ENCODE measurements at places on chromosomes 2 and 18. TPM values are rescaled to one million over a fixed set of nuclear protein-coding genes. Genes with fewer than 3 reads are reported as not detected.
A peak's percentile ranks its signal among the peaks of the same experiment; 100 is the strongest.

SERPINB4 gene
- total RNA-seq: not detected

GRCh38 chr2:2568411-2568810 is 237.3 kb upstream of the MYT1L start:
- H3K27ac ChIP-seq: no peak overlapping the region
- H3K27me3 ChIP-seq: no peaks in the 10 kb centered on the region
- no peaks in the 10 kb centered on the region for H3K4me1 ChIP-seq

DNA sequence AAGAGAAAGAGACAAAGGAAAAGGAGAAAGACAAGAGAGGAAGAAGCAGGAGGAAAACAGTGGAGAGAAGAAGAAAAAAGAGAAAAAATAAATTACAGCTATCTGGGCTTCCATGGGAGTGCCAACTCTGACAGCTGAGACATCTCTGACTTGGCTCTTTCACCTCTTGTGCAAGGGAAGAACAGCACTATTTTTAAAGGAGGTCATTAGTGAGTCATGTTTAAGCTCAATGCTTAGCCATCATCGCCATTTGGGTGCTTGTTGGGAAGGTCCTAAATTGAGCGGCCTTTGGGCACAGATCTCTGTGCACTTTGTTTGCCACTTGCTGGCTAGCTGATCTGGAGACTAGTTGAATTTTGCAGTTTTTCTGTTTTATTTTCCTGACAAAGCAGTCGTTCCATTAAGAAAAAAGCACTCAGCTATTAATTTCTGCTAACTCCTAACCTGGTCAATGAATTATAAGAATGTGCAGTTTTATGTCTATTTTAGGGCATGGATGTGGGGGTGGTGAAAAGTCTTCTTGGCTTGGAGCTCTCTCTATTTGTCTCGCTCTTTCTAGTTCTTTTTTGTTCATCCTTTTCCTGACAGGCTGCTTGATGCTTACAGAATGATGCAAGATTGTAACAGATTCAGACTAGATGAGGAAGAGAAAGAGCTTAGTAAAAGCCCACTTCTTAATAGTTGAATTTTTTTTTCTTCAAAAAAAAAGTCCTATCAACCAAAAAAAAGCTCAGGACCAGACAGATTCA is 231.5 kb downstream of the SLC8A1 start:
- H3K27ac ChIP-seq: no peak overlapping the region
- no peaks in the 10 kb centered on the region for H3K36me3 ChIP-seq
- DNase-seq: no peak
- H3K4me1 ChIP-seq: no peaks in the 10 kb centered on the region
- no peaks in the 10 kb centered on the region for H3K27me3 ChIP-seq
- H3K4me3 ChIP-seq: no peak overlapping the region

DNA sequence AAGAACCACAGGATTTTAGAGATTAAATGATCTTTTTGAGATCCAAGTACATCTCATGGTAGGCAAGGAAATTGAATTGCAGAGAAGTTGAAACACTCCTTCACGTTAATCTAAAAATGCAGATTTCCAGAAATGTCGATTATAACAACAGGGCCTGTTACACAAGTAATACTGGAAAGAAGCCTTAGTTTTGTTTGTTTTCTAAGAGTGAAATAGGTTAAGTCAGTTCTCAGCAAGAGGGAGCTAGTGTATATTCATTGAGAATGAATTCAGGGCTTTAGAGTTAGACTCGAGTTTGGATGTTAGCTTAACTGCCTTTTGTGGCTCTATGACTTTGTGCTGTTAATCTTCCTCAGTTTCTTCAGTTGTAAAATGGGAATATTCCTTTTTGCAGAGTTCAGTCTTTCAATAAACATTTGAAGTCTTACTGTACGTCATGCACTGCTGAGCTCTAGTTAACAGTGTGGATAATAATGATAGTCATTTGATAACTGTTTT is 926 bp downstream of the NDUFV2 start:
- peak overlapping the region; percentile 95 for H3K4me3 ChIP-seq
- H3K4me1 ChIP-seq: peaks cover 67% of the 10 kb centered on the region
- peaks cover 50% of the 10 kb centered on the region for H3K36me3 ChIP-seq
- no peaks in the 10 kb centered on the region for H3K27me3 ChIP-seq

DNA sequence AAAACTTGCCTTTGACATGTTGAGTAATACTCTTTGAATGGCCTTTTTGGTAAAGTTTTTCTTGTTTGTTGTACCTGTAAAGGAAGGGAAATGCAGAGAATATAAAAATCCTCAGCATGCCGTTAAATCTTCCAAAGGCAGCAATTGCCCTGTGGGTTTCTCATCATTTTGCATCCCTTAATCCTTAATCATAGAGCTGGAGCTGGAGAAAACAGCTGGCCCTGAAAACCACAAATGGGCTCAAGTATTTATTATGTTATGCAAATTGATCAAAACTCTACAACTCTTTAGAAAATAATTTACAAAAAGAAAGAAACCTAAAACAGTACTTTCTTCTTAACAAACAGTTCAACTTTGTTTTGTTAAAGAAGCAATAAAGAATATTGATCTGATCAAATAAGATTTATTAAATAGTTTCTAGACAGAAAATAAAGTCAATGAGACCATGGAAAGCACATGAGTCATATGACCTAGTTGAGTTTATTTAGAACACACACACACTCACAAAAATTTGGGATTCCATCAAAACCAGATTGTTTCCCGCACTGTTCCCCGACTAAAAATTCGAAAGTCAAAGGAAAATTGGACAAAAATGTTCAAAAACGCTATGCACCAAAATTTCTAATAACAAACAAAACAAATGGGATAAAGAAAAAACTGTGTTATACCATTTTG is 309.0 kb downstream of the GULP1 start:
- no peaks in the 10 kb centered on the region for H3K36me3 ChIP-seq
- no peak for DNase-seq
- no peak overlapping the region for H3K4me3 ChIP-seq
- H3K27me3 ChIP-seq: no peaks in the 10 kb centered on the region
- no peaks in the 10 kb centered on the region for H3K4me1 ChIP-seq
